Activated CD4-positive, alpha-beta T cell treated with anti-CD3 and anti-CD28 coated beads, Interleukin-2, amount 50 U/mL, for 48 hours (primary cell): ENCODE measurements at places on chromosomes 11 and 22.
A peak's percentile ranks its signal among the peaks of the same experiment; 100 is the strongest.

DNA sequence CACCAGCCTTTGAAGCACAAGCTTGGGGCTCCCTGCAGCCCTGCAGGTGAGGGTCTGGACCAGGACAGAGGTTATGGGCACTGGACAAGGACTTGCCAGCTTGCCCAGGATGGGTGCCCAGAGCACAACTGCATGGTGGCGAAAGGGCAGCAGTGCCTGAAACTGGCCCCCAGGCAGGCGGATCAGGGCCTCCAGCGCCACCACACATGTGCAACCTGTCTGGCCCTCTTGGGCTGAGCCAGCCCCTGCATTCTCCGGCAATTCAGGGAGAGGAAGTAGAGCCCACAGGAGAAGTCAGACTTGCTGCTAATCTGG, 18.8 kb downstream of the MB start:
- DNase-seq = no peak

DNA sequence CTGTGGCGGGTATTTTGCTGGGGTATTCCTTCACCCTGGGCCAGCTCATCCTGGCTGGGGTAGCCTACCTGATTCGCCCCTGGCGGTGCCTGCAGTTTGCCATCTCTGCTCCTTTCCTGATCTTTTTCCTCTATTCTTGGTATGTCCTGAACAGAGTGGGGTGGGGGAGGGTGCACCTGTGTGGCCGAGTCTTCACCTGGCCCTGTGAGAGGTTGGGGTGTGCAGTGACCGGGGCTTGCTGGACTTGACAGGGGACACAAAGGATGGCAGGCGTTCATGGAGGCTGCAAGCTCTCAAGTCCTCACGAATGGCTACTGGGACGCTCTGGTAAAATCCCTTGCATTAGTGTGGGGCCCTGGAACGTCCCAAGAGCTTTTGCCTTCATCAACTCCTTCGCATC, 39.3 kb downstream of the CAPN1 start:
- no peak for DNase-seq

- no peak for DNase-seq
Measured at GRCh38 chr22:28989484-28989883, 72.1 kb downstream of the C22orf31 start.

- no peak for DNase-seq
Measured at GRCh38 chr22:34765115-34765514, 300.8 kb upstream of the ISX start.

DNA sequence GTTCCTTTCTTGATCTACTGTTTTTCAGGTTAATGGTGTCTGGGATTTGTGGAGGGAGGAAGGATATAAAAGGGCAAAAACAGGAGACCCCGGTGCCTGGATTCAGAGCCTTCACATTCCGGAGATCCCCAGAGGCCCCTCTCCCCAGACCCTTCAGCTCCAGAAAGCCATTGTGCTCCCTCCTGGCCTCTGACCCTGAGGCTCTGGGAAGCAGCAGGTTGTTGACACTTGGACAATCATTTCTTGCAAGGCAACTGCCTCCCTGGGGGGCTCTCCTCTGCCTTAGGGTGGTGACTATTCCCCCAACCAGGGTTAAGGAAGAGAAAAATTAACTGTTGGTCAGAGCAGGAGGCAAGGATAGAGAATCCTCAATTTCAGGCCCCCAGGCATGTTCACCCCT, 86.9 kb upstream of the NNMT start:
- DNase-seq = no peak

DNA sequence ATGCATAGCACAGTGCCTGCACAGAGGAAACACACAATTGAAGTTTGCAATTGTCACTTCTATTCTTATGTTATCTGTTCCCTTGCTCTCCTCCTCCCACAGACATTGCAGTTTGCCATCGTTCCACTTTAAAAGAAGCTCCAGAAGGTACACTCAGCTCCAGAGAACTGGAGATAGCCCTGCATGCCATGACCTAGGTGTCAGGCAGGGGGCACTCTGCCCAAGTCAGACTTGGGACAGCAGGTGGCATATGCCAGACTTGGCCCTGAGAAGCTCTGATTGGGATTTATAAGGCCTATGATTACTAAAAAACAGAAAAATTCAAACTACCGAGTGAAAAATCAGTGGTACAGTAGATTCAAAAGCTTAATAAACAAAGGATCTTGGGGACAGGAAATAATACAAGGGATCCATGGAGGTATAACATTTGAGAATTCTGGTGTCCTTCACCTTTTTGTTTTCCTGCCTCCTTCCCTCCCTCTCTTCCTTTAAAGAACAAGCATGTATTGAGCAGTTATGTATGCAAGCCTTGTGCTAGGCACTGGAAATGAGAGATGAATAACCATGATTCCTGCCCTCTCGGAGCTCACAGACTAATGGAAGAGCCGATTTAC, 40.0 kb downstream of the TENM4 start:
- peak; percentile 6 for DNase-seq

DNA sequence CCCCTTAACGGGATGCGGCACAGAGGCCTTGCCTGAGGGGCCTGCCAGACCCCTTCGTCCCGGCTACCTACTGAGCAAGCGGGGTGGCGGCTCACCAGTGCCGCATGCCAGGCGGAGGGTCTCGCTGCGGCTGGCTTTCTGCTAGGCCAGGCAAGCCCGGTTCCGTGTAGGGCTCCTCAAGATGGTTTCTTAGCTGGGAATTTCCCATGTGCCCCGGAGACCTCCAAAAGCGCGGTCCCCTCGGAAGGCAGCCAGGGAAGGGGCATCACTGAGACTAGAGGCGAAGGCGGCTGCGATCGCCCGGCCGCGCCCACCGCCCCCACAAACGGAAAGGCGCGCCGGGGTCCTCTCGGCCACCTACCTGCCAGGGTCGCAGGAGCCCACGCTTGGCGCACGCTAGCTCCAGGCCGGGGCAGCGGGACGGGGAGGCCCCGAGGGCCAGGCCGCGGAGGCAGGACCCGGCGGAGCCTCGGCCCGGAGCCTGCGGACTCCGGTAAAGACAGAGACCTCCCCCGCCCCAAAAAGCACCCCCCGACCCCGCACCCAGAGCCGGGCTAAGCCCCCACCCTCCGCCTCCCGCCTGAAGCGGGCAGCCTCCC, 23.8 kb downstream of the MICAL3 start:
- peak; percentile 13 for DNase-seq

- no peak for DNase-seq
Measured at GRCh38 chr11:126297004-126297403, 6.9 kb upstream of the DCPS start.

DNA sequence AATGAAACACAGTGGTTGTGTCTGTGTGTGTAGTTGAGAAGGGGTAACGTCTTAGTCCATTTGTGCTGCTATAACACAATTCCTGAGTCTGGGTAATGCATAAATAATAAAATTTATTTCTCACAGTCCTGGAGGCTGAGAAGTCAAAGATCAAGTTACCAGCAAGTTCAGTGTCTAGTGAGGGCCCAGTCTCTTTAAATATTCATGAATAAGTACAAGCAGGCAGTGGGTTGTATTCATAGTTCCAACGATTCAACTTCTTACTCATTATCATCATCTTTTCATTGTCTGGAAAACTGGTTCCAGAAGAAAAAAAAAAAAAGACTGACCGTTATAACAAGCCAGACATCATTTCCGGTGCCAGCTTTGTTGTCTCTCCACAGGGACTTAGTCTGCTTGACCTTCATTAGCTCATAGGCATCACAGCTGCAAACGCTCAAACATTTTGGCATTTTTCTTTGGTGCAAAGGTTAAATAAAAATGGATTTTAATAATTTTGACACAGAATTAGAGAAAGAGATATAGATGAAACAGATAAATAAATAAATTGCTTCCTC, 1297.5 kb downstream of the LRRC4C start:
- no peak for DNase-seq

- DNase-seq = no peak
Measured at GRCh38 chr11:12319461-12319951, 57.9 kb upstream of the PARVA start.

DNA sequence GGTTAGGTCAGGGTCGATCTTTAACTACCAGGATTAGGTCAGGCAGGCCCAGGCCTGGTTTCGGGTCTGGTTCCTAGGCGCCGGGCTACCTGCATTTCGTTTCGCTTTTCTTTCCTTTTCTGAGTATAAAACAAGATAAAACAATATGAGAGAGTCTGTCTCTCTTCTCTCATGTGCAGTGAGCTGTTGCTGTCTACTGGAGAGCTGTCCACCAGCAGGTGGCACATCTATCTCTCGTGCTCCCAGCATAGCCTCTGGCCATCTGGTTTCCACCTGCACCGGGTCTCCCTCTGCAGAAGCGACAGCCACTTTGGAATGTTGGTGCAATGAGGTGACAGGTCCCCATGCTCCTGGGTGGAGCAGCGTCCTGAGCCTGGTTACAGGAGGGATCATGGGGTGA, 27.6 kb downstream of the RIBC2 start:
- peak; percentile 13 for DNase-seq

DNA sequence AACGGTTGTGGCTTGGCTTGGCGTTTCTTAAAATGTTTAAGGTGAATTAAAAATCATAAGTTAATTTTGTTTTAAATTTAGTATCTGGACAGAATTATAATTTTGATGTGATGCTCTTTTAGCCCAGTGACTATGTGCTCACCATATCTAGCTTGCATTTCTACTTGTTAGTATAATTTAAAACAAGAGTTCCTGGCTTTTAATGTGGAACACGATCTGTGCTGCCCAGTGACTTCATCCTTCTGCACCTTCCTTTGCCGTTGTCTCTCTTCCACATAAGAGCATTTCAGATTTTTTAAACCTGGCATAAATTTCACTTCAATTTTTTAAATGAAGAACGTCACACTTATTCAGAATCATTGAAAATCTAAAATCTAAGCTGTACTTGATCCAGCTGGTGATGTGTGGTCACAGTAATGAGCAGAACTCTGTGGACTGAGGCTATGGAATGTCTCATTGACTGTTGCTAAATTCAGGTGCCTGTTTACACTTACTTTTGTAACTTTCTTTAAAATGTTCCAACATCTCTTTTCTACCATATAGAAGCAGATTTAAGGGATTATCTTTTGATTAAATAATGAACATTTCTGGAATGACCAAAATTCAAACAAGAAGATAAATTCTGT, 75.4 kb upstream of the ADSL start:
- no peak for DNase-seq

- no peak for DNase-seq
Measured at GRCh38 chr11:34308913-34309585, 48.8 kb downstream of the ABTB2 start.

DNA sequence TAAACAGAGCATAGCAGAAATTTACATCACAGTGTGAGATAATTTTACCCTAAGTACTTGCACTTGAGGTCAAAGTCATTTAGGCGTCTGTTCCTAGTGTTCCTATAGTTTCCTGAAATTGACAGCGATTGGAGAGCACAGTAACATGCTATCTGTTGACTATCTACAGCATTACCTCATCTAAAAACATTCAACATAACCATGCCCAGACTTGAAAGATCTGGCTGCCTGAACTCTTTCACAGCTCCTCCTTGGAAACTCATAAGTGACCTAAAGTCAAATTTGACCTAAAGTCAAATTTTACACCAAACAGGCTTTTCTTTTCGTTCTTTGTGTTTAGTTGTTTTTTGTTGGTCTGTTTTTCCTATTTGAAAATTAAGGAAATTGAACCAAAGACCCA, 233.8 kb upstream of the UBASH3B start:
- no peak for DNase-seq

DNA sequence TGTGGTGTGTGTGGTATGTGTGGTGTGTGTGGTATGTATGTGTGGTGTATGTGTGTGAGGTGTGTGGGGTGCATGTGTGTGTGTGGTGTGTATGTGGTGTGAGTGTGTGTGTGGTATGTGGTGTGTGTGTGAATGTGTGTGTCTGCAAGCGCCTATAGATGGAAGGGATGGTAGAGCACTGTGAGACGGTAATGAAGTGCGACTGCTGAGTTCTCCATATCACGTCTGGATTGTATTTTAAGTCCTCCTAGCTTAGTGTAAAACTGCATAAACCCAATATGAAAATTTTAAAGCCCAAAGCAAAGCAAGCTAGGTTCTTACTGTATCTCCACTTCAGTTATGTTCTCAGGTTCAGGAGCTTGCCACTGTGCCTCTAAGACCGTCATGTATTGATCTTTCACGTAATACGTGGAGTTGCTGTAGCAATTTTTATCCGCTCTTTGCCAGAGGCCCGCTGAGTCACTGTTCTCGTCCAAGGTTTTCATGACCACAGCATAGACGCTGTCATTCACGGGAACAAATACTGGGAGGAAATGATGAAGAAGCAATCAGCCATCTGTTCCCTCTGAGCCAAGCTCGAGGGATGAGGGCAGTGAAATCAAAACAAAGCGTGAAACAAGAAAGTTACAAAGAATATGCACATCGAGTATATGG, 5.5 kb downstream of the PLET1 start:
- no peak for DNase-seq

- DNase-seq = no peak
Measured at GRCh38 chr11:106424111-106424510, 346.6 kb downstream of the AASDHPPT start.

DNA sequence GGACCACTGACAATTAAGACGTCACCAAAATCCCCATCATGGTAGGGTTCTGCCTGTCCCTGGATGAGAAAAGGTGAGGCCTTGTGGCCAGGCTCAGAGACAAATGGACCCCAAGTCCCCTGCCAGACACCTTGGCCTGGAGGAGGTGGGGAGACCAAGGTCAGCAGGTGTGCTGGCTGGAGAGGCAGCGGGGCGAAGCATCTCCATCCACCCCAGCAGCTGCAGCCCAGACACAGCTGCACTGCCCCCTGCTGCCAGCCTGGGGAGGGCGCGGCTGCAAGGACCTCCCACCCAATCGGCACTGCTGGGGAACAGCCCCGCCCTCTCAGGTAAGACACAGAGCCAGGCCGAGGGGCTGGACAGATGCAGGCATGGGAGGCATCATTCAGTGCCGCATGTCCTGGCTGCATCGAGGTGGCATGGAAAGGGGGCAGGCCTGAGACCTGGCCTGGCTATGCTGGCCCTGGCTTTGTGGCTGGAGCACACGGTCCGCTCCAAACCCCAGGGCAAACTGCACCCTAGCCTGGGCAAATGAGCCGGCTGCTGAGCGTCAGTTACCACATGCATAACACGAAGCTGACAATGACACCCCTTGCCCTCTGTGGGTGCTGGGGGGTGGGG, 12.2 kb upstream of the MFNG start:
- DNase-seq = peak; percentile 78

DNA sequence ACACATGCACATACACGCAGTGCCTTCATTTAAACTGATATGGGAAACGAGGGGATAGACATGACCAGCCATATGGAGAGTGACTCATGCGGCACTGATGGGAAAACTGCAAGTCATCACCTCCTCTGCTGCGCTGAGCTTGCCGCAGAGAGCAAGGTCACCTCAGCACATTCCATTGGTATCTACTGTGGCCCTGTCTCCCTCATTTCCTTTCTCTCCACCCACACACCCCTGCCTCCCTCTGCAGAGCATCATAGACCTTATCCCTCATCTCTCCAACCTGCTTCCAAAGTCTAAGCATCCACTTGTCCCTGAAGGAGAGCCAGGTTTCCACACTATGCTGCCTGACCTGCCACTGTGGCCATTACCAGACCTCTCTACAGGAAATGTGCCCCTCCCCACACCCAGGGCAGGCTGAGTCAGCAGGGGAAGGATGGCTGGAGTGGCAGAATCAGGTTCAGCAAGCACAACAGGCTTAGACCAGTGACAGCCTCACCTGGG, 116.9 kb upstream of the SNX19 start:
- DNase-seq = no peak
